ENCODE measurements at places on chromosomes 7 and 10.

GRCh38 chr7:127927348-127927696, 103.9 kb downstream of the LRRC4 start:
- DNase-seq: no peak

DNA sequence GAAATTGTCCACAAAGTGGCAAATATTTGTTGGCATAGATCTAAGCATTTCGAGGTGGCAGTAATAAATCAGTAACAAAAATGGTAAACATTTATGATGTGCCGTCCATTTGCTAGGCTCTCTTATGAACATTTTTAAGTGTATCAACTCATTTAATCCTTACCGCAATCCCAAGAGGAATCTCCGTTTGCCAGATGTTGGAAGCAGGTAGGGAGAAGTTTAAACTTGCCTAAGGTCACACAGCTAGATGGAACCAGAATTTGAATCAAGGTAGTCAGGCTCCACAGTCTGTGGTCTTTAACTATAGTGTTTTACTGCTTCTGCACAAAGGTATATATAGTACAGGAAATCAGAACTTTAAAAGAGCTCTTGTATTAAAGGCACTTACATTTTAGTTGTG, 2.6 kb downstream of the MKLN1 start:
- no peak for DNase-seq

GRCh38 chr10:22372917-22373316, 27.6 kb downstream of the SPAG6 start:
- no peak for DNase-seq

GRCh38 chr7:94061326-94061725, 57.2 kb upstream of the BET1 start:
- DNase-seq: no peak

DNA sequence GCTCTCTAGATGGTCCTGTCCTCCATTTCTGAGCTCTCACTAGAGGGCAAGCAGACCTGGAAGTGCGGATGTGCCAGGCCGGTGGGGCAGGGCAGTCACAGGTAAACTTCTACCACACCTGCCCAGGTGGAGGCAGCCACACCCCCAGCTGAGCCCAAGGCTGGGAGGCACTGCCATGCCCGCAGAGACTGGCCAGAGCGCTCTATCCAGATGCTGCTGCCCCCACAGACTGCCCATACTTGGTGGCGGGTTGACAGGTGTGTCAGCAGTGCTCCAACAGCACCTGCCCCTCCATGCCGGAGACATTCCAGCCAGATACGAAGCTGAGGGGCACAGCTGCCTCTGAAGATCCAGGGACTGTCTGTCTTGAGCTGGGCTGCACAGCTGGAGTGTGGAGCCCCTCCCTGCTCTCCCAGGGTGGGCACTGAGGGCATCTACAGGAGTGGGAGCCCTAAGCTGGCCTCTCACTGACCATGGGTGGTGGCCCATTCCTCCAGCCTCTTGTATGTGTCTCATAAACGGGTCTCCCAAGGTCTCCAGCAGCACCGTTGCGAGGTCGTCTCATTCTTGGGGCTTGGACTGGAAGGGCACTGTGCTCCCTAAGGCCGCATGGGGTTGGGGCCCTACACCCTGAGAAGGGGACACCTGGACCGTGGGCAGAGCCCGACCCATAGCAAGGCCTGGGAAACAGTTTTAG, 38.2 kb upstream of the PPIF start:
- no peak for DNase-seq

GRCh38 chr10:119491966-119492757, 50.4 kb downstream of the RGS10 start:
- no peak for DNase-seq

DNA sequence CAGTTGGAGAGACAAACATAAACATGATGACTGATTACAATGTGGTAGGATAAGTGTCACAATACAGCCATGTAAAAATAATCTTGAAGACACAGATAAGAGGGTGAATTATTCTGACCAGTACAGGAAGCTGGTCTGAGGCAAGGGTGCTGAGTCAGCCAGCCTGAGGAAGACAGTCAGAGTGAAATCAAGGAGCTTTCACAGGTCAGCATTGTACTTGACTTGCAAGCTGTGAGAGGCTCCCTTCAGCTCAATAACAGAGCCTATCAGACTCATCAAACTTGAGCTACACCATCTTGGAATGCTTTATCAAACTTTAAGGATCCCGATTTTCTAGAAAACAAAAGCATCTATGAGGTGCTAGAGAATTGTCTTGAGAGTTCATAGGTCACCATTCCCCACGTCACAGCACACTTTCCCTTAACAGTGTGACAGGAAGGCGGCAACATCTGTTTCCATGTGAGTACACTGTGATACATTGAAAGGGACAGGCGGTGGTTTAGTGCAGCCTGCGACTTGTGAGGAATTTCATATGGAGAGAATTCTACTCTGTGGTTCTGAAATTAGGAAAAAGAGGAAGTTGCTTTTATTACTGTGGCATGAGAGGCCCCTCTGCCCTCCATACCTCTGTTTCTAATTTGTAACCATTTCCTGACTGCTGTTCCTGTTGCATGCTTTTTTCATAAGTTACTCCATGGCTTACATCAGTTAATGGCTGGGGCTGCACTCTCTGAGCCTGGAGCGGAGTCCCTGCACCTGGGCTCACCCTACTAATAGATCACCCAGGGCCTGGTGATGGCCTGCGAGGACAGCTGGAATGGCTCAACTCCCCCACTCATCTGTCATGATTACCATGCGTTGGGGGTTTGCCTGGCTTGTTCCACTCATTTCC, 417.1 kb downstream of the SUGCT start:
- DNase-seq: no peak

DNA sequence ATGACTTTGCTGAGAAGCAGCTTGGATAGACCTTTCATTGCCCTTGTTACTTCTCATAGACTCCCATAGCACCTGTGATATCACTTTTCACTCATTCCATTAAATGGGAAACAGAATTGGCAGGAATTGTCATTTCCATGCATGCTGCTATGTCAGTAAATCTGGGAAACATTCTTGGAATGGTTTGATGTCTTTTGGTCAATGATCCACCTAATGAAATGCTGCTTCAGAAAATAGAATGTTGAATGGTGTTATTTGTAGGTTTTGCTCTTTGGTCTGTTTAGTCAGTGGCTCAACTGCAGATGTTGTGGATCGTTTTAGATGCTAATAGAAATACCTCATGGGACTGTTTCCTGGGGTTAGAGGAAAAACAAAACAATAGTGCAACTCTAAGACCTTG, 127.8 kb downstream of the PLPP4 start:
- DNase-seq: no peak

GRCh38 chr10:121080281-121080891, 229.2 kb downstream of the WDR11 start:
- peak; percentile 16 for DNase-seq

GRCh38 chr7:107186240-107186639, 17.4 kb downstream of the HBP1 start:
- DNase-seq: no peak

DNA sequence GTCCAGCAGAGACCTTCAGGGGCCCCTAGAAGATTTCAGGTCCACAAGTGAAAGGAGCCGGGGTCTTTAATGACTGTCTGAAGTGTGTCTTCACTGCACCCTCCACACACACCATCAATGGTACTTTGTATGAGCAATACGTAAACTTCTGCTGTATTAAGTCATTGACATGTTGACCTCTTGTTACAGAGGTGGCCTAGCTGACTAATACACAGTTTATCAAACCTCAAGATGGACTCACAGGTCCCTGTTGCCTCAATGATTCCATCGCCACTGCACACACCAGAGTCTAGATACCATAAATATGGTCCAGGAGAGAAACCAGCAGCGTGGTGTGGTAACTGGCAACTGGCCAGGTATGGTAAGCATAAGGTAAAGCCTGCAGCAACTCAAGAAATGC, 19.5 kb downstream of the KCNMA1 start:
- no peak for DNase-seq

- DNase-seq: peak; percentile 74
These were observed 10.7 kb downstream of the PFKP start for GRCh38 chr10:3077940-3078630.

GRCh38 chr7:110307776-110308175, 783.2 kb upstream of the LRRN3 start:
- DNase-seq: no peak

GRCh38 chr10:114783686-114784085, 37.9 kb upstream of the FHIP2A start:
- no peak for DNase-seq

DNA sequence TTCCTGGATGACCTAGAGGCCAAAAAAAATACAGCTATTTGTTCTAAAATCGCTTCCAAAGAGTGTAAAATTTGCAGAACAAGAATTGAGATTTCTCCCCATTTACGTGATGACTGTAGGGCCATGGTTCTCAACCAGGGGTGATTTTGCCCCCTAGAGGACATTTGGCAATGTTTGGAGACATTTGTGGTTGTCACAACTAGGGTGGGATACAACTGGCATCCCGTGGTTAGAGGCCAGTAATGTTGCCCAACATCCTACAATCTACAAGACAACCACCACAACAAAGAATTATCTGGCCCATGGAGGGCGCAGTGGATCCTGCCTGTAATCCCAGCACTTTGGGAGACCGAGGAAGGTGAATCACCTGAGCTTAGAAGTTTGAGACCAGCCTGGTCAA, 22.8 kb upstream of the MALSU1 start:
- no peak for DNase-seq

DNA sequence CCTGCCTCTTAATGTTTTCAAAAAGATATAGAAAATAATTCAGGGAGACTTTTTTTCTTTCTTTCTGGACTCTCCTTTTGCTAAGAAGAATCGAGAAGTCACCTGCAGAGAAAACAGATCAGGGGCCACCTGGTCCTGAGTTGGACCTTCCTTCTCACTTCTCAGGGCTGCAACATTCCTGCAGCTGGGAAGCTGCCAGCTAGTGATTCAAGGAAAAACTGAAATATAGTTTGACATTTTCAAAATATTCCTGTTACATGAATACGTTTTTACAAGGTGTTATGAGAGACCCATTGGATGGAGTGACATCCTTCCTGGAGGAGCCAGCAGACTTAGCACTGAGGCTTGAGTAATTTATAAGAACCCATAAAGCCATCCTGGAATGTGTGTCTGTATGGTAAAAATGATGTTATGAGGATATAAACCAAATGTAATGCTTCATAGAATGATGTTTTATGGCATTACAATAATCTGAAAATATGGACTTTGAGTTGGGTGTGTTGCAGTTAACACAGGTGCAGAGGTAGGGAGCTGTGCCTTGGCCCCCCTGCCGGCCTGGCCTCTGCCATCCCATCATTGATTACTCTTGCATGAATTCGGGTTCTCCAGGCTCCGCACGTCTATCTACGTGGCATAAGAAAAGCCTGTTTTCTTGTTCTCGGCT, 149.7 kb downstream of the PAXIP1 start:
- DNase-seq: no peak

DNA sequence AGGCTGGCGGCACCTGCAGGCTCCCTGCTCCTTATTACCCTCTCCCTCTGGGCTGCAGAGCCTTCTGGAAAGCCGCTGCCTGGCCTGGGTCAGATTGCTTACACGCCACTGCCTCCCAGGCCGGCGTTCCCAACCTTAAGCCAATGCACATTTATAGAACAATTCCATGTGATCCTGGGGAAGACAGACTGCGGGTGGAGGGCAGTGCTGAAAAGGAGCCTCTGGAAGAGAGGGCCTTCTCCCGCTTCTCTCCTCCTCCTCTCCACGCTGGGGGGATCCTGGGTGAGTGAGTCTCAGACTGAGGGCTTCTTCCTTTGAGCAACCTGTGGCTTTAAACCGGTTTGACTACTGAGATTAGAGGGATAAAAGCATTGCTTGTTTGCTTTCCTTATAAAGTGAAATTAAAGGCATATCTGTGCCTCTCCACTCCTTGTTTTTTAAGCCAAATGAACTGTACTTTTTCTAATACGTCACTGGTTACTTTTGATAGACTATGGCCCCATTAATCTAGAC, 5.5 kb downstream of the TACC2 start:
- DNase-seq: peak; percentile 42

- no peak for DNase-seq
These were observed 15.1 kb upstream of the NEUROG3 start for GRCh38 chr10:69588358-69588757.

DNA sequence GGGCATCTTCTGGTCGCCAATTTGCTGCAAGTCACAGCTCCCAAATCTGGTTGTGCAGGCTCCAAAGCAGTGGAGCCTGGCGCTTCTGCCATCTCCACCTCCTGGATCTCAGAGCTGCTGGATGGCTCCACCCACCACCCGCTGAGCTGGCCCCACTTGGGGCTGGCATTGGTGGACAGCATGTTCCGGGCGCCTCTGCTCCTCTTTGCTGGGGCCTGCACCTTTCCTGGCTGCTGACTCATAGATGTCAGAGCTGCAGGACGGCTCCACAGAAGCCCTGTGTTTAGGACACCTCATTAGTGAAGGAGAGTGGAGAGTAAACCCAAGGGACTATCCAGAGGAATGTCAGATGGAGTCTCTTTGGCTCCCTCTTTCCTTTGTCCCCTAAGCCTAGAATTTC, 27.4 kb downstream of the MAPK8 start:
- no peak for DNase-seq

DNA sequence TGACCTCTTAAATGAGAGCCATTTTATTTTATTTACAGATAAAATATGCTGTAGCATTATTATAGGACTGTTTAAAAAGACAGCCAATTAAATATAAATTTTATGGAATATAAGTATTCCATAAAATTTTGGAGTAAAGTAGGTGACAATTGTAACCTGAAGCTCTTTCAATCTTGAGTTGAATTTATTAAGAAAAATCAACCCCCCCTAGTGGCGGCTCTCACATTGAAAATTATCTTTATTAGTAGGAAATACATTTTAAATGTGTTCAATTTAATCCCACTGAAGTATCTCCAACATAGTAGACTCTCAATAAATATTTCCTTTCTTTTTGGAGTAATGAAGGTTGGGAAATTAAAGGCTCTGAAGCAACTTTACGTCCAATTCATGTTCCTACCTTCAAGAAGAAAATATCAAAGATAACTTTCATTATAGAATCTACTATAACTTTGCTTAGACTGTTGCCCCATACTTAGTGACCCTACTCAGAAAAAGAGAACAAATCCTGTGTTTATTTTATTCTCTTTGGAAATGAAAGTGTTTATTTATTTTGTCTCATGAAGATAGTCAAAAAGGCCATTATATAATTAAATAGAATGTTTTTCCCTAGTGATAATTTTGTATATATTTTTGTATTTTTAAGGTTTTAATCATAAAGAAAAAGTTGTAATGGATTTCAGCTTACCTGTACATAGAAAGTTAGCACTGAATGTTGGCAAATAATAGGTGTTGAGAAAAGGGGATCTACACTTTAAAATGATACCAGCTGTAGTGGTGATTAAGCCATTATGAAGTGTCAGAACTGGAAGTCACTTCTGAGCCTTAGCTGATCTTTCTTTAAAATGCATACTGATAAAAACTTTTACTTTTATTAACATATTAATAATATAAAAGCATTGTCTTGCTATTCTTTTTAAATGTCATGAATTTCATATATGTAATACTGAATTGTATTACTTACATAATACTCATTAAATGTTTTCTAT, 3.3 kb downstream of the AHR start:
- peak; percentile 12 for DNase-seq

GRCh38 chr7:12518920-12519681, 51.4 kb upstream of the SCIN start:
- DNase-seq: no peak

DNA sequence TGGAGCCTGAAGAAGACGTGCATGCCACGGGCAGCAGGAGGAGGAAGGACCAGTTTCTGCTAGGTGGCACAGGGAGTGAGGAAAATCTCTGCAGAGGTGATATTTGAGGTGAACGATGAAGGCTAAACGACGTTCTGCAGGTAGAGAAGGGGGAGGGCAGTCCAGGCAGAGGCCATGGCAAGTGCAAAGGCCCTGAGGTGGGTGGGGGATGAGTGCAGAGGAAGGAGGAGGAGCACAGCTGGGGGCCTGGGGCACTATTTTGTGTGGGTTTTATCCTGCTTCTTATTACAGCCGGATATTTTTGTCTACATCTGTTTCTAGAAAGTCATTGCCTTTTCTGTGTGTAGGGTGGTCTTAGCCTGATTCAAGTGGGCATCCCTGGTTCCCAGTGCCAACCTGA, 57.6 kb downstream of the GOLGA7B start:
- DNase-seq: no peak
